ENCODE measurements at places on chromosomes 11 and 22.

DNA sequence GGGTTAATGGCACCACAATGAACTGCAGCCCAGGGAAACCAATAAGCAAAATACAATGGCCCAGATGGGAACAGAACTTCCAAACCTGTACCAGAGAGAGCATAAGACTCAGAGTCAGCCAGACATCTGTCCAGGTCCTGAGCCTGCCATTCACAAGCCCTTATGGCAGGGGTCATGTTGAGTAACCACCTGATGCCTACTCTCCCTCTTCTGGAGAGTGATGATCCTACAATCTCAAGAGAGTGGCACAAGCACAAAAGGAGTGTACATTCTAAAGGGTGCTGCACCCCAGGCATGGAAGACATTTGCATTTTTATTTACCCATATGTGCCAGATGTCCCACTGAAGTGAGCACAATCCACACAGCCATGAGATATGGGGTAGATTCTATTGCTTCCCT is 10.6 kb downstream of the TENM4 start:
- no peak for DNase-seq

DNA sequence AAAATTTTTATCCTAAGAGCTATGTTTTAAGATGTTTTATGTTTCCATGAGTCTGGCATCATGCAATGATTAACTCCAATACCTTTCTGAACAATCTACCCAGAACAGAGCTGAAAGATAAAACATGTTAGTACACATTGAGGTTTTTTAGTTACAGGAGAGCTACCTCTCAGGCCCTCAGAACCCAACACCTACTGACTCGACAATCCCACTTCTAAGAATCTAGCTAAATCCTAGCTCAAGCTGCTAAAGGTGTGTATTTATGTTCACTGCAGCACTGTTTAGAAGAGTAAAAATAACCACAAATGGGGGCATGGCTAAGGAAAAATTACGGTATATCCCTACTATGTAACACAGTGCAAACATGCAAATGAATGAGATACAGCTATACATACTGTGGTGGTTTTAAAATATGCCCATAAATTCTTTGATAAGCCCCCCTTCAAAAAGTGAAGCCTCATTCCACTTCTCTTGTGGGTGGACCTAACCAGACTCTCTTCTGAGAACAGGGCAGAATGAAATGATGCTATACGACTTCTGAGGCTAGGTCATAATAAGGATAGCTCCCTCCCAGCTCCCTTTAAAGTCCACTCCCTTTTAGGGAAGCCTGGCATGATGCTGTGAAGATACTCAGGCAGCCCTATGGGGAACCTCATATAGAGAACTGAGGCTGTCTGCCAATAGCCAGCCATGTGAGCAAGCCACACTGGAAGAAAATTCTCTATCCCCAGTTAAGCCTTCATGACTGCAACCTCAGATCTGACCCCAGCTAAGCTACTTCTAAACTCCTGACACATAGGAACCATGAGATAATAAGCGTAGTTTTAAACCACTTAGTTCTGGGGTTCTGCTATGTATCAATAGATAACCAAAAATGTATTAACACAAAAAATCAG is 29.5 kb downstream of the TMEM123 start:
- DNase-seq: no peak

DNA sequence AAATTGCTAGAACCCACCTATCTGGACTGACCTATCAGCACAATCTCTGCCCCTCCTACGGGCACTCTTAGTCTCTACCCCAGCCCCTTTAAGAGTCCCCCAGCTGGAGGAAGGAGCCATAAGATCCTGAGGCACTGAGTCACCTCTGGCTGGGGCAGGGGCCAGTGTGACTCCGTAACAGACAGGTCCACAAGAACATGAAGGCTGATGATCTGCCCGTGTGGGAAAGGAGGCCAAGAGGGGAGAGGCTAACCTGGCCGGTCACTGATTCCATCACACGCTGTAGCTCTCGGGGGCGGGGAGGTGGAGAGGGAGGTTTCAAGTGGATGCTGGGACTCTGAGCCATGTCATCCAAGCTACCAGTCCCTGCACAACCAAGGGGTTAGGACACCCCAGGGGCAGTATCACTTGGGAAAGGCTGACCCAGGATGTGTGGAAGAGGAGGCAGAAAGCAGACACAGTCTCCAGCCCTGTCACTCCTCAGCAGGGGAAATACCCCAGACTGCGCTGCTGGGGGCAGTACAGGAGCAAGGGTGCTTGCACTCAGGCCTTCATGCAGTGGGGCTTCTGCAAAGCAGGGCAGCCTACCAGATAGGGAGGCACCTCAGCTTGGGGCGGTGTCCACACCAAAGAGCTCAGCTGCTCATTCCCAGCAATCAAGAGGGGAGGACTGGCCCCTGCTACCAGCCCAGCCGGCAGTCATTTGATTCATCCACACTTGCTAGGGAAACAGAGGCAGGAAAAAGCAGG is 22.3 kb downstream of the ARHGAP1 start:
- no peak for DNase-seq

- DNase-seq: no peak
These were observed 3.1 kb downstream of the FDX1 start for GRCh38 chr11:110432713-110433392.

DNA sequence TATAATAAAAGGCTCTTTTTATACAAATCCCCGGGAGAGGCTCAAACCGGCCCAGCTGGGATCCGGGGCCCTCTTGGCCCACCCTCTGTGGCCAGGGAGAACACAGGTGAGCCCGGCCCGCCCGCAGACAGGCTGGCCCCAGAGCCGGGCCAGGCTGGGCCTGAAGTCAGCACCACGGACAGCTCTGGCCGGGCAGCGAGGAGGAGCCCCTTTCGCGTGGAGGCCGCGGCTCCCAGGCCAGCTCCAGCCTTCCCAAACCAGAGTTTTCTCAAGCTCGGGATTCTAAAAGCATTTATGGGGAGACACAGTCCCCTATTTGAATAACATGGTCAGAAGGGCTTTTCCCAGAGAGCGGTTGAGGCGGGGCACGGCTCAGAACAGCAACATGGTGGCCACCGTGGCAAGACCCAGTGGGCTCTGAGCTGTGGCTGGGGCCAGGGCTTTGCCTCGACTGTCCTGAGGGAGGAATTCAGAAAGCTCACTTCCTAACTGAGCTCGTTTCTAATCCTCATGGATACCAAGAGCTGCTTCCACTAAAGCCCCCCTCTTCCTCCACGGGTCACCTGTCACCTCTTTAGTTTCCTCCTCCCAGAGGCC is 115.4 kb downstream of the BRD1 start:
- no peak for DNase-seq

- DNase-seq: no peak
These were observed 30.3 kb downstream of the TPCN2 start for GRCh38 chr11:69078930-69079605.

DNA sequence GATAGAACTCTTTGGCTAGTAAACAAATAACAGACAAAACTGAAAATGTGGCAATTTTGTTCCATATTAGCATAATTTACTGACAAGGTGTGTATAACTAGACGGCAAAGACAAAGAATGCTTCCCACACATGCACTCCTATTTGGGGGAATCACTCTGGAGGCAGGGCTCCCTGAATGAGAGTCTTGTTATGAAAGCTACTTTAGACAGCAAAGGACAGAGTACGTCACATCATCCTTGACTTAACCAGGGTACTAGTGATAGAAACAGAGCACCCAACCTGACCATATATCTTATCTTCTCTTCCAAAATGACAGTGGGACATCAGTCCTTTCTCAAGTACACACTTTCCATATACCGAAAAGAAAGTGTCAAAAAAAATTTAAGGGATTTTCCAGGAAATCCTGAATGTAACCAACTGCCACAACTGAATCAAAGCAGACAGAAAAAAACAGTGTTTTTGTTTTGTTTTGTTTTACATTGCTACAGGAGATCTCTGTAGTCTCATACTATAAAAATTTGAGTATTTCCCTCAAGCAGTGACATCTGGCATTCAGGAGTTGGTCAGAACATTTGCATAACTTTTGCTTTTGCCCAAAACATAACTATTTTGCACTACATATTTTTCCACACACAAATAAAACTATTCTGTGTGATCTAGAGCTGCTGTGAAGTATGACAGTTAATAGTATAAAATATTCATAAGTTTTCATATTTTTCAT is 98.9 kb downstream of the ARHGAP20 start:
- no peak for DNase-seq

- no peak for DNase-seq
These were observed 544 bp downstream of the C11orf91 start for GRCh38 chr11:33700063-33700501.

DNA sequence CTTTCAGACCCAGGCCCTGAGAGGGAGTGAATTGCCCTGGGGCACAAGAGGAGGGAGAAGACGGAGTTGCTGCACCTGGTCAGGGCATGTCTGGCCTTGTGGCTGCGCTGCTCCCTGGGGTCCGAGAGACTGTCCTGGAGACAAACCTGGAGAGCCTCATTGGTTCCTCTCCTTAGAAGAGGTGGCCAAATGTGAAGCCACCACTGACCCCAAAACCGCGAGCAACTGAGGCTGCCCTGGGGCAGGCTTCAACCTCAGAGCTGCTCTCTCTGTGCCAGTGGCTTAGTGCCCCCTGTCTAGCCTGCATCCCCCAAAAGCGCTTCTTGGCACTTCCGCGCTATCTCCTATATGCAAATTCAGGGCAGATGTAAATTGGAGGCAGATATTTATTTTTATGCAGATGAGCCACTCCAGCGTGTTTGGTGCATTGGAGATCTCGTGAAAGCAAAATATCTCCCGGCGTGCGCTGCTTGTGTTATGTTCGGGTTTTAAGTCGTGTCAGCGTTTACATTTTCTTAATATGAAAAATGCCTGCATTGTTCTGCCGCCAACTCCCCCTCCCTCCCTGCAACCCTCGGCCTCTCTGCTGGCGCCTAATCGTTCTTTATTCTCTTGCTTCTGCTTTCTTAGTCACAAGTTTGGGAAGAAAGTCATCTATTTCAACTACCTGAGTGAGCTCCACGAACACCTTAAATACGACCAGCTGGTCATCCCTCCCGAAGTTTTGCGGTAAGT is 69.5 kb downstream of the ARHGAP8 start:
- no peak for DNase-seq

GRCh38 chr11:122920579-122920978 is 38.0 kb downstream of the JHY start:
- peak; percentile 82 for DNase-seq

DNA sequence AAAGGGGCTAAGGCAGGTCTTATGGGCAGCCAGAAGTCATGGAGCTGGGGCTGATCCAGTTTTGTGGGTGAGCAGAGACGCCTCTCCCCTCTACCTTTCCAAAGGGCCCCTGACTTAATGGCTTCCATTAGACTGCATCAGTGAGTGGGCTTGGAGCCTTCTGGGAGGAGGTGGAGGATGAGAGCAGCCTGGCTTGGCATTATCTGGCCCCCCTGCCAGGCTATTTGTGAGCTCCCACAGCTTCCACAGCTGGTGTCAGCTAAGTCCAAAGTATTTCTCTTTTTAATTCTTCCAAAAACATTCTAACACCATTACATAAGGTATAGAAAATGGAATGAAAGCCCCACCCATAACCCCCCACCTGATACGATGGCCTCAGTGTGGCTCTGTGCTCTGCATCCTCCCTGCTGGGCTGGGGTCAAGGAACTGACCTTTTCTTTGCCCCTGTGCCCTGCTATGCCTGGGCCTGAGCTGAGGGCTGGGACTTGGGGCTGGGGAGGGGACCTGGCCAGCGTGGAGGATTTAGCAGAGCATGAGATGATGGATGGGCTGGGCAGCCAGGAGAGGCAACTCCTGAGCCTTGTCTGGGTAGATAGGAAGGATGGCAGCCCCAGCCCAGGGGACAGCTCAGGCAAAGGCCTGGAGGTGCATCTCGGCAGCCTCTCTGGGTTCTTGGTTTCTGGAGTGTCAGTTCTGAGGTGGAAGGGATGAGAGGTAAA is 4.0 kb downstream of the AIFM3 start:
- DNase-seq: no peak

DNA sequence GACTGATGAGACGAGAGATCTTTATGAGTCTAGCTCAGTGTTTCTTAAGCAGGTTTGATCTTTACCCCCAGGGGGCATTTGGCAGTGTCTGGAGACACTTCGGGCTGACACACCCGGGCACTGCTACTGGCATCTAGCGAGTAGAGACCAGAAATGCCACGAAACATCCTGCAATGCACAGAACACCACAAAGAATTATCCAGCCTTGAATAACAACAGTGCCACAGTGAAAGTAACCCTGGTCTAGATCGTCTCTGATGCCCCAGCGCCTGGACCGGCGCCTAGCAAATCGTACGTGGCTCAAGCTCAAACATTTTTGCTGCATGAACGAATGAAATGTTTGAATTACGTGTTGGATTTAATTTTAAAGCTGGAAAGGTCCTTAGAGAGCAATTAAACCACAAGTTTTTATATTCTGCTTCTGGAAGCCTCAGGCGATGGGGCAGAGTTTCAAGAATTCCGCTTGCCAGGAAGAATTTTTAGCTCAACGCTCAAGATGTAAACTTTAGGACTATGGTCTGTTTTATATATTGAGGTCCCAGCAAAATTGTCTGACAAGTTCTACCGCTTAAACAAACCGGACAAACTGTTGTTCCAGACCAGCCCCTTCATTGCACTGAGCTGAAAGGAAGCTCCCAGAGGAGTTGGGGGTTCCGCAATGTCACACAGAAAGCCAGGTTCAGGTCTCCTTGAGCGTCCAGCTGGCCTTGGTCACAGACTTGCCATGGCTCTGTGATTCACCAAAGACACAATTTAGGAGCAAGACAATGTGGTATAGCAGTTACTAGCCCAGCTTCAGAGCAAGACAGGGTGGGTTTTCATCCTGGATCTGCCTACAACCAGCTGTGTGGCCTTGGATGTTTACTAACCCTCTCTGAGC is 44.2 kb upstream of the SMTN start:
- DNase-seq: no peak

GRCh38 chr22:32796865-32797573 is 4.5 kb upstream of the TIMP3 start:
- peak; percentile 31 for DNase-seq

- DNase-seq: no peak
These were observed 13.6 kb upstream of the RNH1 start for GRCh38 chr11:520428-521176.

- no peak for DNase-seq
These were observed 10.8 kb downstream of the OR51B6 start for GRCh38 chr11:5362017-5362625.

DNA sequence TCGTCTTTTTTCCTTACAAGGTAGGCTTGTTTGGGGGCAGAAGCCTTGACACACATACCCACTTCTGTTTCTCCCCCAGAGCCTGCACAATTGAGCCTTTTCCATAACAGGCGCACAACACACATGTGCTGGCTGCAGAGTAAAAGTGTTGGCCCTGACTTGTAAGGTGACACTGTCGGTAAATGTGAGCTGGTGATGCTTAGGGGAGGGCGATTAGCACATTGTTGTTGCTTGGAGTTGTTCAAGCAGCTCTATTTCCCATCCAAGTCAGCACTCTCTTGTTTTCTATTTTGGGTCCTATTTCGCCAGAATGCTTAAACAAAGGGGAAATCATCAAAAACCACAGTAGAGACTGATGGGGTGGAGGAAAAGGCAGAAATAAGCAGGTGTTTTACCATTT is 51.9 kb upstream of the PTPRJ start:
- no peak for DNase-seq

GRCh38 chr11:111749646-111750045 is 16.5 kb downstream of the PPP2R1B start:
- no peak for DNase-seq
